T-cell (primary cell): ENCODE measurements at places on chromosomes 2 and 18.

DNA sequence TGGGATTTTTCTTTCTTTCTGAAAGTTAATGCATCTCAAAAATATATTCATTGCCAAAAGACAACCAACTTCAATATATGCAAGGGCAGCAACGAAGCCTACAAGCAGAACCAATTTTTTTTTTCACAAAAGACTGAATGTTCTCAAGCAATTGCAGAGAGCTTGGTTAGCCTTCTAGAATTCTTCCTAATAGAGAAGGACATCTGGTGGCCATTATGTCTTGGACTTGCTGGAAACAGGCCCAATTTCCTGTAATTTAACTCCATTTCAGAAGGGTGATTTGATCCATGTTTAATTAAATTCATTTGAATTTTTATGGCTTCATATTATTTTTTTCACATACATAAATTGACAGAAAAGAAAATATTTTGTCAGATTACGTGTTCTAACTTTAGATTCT is 208.0 kb downstream of the TPGS2 start:
- no peak for DNase-seq

GRCh38 chr2:200430017-200430416 is 79.9 kb downstream of the KCTD18 start:
- no peak for DNase-seq

- DNase-seq, result no peak
These were observed 70.7 kb downstream of the CALCRL start for GRCh38 chr2:187377340-187377739.

- no peak for DNase-seq
These were observed 99.3 kb upstream of the TMEM18 start for GRCh38 chr2:776487-776886.
